HS-27A (cell line): ENCODE measurements at places on chromosomes 2 and 18.

DNA sequence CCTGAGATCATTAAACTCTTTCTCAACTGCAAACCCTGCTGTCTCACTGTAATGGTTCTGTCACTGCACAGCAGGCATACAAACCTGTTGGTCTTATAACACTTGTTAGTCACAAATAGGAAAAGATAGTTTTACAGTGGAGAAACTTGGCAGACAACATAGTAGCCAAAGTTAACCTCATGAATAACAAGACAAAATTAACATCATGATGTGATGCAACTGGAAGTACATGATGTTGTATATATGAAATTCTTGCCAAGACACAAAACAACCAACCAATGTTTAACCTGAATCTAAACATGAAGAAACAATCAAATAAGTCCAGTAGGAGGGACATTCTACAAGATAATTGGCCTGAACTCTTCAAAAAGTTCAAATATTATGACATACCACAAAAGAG lies 189.3 kb downstream of the RNF152 start:
- DNase-seq, result no peak

- no peak for DNase-seq
Measured at GRCh38 chr18:7902399-7902839, 335.3 kb downstream of the PTPRM start.

DNA sequence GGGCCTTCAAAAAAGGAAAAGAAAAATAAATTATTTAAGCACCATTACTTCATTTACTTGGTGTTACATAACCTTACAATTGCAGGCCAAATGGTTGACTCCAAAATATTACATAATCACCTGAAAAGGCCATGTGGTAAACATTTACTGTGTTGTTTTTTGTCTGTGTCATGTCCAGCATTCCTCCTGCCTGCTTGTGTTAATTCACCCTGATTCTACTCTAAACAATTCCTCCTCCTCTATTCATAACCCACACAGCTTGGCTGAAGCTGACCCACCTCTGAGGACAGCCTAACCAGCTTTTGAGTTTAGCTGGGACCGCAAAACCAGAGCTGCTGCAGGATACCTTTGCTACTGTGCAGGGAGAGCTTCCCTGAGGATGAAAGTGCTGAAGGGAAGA lies 35.4 kb downstream of the TMX3 start:
- DNase-seq, result no peak

- no peak for DNase-seq
Measured at GRCh38 chr18:65721619-65722018, 29.2 kb upstream of the CDH7 start.

DNA sequence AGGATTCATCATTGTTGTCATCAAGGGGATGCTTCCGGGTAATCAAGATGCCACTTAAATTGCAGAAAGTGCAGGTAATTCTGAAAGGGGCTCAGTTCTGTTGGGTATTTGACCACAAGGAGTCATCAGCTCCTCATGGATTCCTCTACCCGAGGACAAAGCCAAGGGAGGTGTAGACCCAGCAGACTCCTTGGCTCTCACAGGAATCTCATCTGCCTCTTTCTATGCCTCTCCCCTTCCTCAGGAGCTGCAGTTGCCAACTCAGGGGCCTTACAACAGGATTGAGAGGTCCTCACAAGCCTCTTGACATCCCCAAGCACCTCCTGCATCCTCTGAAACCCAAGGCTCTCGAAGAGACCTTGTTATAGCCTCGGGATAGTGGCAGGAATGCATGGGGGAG lies 44.0 kb downstream of the ITGB6 start:
- DNase-seq, result no peak

- no peak for DNase-seq
Measured at GRCh38 chr18:59318460-59319050, at the start of gene CPLX4. TSS of gene CPLX4 (minus strand) at chr18:59318649. CDS start at chr18:59318462, 187 bp downstream.

DNA sequence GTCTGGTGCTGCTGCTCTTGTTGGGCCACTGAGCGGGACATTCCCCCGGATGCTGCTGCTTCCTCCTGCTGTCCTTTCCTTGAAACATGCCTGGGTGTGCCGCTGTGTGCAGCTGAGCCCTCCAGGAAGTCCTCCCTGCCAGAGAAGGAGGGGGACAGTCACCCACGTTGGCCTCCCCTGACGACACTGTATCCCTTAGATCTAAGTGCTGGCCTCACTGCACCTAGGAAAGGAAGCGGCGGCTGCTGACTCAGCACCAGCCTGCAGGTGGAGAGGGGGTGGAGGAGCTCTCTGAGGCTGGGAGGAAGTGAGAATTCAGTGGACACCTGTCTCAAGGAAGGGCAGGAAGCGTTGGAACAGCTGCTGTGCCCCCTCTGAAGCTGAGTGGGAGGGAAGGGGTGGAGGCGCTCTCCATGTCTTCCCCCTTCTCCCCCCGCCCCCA lies 239.8 kb downstream of the HAUS1 start:
- DNase-seq, result no peak

DNA sequence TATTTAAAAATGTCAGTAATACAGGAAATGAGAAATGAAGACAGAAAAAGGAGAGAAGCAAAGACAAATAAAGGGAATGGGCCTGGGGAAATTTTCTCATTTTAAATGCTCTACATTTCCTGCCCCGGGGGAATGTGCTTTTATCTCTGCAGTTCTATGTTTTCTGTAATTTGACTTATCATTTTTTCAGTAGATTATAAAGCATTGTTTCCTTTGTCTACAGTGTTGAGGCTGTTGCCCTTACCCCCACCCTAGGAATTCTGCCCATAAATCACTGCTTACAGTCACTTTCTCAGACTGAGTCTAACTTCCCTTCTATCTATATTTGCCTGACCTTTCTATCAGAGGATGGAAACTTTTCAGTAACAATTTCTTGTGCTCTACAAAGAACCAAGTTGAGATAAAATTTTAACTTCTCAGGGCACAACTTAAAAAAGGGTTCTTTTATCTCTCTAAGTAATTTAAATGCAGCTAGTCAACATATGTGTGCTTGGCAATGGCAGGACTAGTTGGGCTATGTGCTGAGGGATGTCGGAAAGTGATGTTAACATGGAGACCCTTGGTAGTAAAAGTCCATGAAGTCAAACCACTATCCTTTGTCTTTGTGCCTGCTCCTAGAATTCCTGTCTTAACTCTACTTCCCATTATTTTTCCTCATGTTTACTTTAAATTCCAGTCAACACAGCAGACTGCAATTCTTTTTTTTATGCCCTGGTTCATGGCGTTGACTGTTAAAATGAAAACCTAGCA lies 146.5 kb upstream of the MMADHC start:
- no peak for DNase-seq

- DNase-seq, result no peak
Measured at GRCh38 chr2:41644936-41645335, 402.9 kb upstream of the PKDCC start.

GRCh38 chr18:48721312-48721711 lies 182.5 kb downstream of the CTIF start:
- DNase-seq, result no peak

GRCh38 chr2:139142252-139142880 lies 362.2 kb upstream of the NXPH2 start:
- DNase-seq, result no peak

DNA sequence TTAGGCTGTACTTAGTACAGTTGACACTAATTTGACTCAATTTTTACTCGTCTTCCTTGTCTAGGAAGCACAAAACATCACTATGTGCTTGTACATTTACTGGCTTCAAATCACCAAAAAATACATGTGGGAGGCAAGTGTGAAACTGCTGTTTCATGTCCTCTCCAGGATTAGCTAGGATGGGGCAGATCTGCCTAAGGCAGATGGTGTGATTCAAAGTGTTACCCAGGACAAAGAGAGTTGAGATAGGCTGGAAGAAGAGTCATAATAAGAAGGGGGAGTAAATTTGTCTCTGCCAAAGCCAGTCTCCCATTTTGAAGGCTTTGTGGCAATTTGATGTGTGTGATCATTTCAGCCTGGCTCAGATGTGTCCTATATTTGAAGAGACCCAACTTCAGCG lies 821.6 kb upstream of the ZEB2 start:
- no peak for DNase-seq

- no peak for DNase-seq
Measured at GRCh38 chr2:108215794-108216211, 24.0 kb upstream of the SULT1C3 start.

DNA sequence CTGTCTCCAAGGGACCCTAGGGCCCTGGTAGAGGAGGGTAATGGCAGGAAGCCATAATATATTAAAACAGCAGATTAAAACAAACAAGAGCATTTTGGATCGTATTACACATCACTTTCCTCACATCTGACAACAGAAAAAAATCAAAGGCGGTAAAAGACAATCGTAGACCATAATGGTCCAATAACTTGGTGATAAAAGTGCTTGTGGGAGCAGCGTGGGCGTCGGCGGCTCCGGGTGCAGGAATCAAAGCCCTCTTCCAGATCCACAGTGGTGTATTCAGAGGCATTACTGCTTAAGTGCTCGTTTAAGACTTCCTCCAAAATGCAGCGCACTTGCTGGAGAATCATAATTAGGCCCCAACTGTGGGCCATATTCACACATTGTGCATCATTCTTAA lies 68.0 kb downstream of the FECH start:
- no peak for DNase-seq

DNA sequence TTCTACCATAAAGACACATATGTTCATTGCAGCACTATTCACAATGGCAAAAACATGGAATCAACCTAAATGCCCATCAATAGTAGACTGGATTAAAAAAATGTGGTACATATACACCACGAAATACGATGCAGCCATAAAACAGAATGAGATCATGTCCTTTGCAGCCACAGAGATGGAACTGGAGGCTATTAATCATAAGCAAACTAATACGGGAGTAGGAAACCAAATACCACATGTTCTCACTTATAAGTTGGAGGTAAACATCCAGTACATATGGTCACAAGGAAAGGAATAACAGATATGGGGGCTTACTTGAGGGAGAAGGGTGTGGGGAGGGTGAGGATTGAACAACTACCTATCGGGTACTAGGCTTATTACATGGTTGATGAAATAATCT lies 7.7 kb downstream of the HMSD start:
- DNase-seq, result no peak

DNA sequence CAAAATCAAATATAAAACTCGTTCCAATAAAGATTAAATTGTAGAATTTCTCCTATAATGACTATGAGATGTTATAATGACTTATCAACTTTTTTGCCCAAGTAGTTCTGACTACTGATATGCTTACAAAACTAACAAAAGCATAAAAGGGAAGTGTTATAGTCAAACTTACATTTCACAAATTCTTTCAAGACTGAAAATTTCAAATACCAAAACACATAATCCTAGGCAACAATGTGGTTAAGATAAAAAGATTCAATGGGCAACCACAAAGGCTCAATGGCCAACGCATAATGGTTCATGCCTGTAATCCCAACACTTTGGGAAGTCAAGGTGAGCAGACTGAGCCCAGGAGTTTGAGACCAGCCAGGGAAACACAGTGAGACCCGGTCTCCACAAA lies 135.7 kb downstream of the USP34 start:
- DNase-seq, result no peak

GRCh38 chr18:7248877-7249276 lies 18.0 kb downstream of the LRRC30 start:
- DNase-seq, result no peak

- peak; percentile 52 for DNase-seq
Measured at GRCh38 chr18:24271381-24272228, 126.0 kb downstream of the OSBPL1A start.

DNA sequence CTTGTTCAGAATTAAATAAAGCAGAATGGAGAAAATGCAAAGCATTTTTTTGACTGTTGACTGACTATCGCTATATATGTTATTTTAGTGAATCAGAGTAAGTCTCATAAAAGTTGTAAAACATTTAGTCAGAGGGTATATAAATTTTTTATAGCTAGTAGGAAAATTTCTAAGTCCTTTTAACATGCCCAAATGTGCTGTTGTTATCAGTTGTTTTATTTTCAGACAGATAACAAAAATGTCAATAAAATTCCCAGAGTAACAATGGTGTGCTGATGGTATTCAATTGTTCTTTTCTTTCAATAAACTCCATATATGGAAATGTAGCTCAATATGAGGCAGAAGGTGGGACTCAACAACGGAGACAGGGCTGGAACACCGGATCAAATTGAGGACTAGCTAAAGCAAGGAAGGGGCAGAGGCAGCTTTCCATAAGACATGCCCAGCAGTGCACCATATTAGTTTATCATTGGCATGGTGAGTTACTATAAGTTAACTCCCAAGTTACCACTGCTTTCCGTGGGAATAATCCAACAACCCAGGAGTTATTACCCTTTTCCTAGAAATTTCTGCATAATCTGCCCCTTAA lies 26.6 kb downstream of the GULP1 start:
- no peak for DNase-seq

DNA sequence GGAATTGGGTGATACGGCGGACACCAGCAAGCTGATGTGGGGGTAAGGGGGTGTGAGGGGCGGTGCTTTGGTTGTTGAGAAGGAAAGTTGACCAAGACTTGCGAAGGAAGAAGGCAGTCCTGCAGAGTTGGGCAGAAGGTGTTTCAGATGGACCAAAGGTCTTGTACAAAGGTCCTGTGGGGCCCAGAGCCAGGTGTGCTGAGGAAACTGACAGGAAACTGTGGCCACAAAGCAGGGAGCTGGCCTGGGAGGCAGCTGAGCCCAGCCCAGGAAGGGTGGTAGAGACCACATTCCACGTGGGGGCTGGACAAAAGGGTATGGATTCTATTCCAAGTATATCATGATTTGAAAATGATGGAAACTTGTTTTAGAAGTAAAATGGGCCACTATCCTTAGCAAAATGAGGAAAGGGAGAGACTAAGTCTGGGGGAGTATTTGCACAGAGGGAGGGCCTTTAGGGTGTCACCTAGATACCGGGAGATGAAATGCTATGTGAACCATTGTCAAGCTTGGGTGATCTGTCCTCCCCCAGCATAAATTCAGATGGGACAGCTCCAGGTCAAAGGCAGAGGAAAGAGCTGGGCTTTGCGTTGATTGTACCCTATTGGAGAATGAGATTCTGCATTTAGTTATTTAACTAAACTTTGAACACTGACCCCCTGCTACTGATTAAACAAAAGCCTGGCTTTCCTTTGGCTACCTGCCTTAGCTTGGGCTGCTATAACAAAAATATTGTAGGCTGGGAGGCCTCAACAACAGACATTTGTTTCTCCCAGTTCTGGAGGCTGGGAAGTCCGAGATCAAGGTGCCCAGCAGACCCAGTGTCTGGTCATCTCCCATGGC lies 4.3 kb upstream of the EDAR start:
- no peak for DNase-seq

- DNase-seq, result no peak
Measured at GRCh38 chr2:172972005-172972619, 103.5 kb upstream of the MAP3K20 start.

- no peak for DNase-seq
Measured at GRCh38 chr18:76993573-76993972, 139.0 kb downstream of the MBP start.

DNA sequence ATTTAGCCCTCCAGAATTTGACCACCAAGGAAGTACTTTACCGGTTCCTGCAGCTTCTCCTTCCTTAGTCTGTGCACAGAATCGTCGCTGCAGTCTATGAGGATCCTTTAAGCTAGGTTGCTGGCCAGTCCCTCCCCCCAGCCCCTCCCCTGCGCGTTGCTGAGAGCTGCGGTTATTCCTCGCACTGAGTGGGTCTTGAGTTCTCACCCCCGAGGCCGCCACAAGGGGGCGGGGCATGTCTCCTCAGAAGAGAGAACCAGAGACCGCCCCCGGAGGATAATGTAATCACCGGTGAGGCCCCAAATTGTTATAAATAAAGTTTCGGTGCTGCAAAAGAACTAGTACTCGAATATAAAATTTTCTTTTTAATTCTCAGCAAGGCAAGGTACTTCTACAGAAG lies 1184.9 kb upstream of the CDH2 start:
- no peak for DNase-seq

GRCh38 chr18:77061946-77062517 lies 70.6 kb downstream of the MBP start:
- DNase-seq, result no peak
